ENCODE measurements at places on chromosomes 12 and 14. TPM values are rescaled to one million over a fixed set of nuclear protein-coding genes. Genes with fewer than 3 reads are reported as not detected.

GRCh38 chr14:99644035-99644587, 818 bp upstream of the HHIPL1 start:
- H3K4me1 ChIP-seq, result no peaks in the 10 kb centered on the region
- H3K4me3 ChIP-seq, result no peak overlapping the region
- H3K36me3 ChIP-seq, result no peaks in the 10 kb centered on the region
- no peak for DNase-seq
- H3K27me3 ChIP-seq, result peaks cover 25% of the 10 kb centered on the region

DNA sequence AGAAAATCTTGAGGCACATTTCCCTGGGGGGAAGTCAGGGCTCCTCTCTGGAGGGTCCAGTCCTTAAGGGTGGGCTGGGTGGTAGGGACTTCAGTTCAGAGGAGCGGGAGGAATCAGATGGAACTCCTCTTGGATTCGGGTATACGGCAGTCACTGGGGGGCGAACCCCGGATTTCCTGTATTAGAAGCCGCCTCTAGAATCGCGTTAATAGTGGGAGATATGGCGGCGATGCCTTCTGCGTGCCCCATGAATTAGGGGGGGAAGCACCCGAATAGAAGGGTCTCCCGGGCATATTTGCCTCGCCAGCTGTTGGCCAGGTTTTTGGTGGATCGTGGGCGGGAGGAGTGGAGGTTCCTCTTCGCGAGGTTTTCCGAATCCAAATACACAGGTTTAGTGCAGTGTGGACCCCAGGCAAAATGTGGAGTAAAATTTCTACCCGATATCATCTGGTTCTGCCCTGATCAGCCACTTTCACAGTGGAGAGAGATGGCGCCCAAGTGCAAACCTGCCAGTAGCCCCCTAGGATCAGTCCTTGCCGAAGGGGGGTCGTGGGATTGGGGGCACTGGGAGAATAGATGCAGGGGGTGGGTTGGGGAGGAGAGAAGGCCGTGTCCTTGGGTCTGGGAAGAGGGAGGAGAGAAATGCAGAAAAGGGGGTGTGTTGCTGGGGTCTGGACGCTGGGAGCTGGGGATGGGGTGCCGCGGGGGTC, 628 bp downstream of the MEG3 start:
- H3K27me3 ChIP-seq, result peaks cover 40% of the 10 kb centered on the region
- H3K4me1 ChIP-seq, result peaks cover 2% of the 10 kb centered on the region
- H3K4me3 ChIP-seq, result no peak overlapping the region

Gene GYS2
- total RNA-seq, result not detected

- no peak overlapping the region for H3K4me3 ChIP-seq
- no peak for DNase-seq
- no peaks in the 10 kb centered on the region for H3K36me3 ChIP-seq
- H3K4me1 ChIP-seq, result no peaks in the 10 kb centered on the region
These were observed 374.7 kb downstream of the DIO2 start for GRCh38 chr14:79836577-79836976.

DNA sequence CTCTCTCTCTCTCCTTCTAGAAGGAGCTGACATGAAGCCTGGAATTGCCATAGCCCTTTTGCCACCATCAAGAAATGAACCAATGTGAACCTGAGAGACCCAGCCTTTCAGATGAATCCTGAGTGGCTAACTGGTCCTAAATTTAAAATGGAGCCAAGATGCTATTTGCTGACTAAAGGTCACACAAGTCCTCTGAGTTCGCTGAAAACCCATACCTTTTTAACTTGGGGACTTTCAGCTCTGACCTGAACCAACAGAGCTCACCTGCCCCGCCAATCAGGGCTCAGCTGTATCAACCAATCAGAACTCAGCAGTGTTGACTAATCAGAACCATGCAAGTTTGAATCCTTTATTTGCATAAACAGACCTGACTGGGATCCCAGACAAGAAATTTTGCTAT, 70.3 kb upstream of the MDM1 start:
- no peak overlapping the region for H3K4me3 ChIP-seq
- peaks cover 17% of the 10 kb centered on the region for H3K4me1 ChIP-seq
- peaks cover 1% of the 10 kb centered on the region for H3K36me3 ChIP-seq
- no peak overlapping the region for H3K27ac ChIP-seq
- DNase-seq, result no peak

- H3K27ac ChIP-seq, result no peak overlapping the region
- DNase-seq, result no peak
- H3K4me3 ChIP-seq, result no peak overlapping the region
- no peaks in the 10 kb centered on the region for H3K4me1 ChIP-seq
- H3K27me3 ChIP-seq, result no peaks in the 10 kb centered on the region
These were observed 136.8 kb downstream of the ANKS1B start for GRCh38 chr12:99847936-99848335.

DNA sequence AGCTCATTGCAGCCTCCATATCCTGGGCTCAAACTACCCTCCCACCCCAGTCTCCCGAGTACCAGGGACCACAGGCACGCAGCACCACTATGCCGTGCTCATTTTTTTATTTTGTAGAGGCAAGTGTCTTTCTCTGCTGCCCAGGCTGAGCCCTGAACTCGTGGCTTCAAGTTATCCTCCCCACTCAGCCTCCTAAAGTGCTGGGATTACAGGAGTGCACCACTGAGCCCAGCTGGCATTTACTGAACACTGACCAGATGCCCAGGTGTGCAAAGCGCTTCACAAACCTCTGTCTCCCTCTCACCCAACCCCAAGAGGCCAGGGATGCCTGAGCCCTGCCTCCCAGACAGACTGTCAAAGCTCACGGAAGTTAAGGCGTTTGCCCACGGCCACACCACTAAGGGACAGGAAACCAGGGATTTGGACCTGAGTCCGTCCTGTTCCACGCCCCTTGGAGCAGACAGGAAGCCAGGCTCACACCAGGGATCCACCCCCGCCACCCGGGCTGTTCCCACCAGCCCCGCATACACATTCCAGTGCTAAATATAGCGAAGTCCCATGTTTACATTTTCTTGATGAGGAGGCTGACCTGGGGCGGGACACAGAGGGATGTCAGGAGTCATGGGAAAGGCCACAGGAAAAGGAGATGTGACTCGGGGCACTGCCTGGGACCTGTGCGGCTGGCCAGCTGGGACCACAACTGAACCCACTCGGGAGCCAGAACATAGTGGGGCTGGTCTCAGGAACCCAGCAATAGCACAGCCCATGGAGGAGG, 51.2 kb downstream of the TESC start:
- H3K4me1 ChIP-seq, result no peaks in the 10 kb centered on the region
- no peaks in the 10 kb centered on the region for H3K27me3 ChIP-seq
- no peak overlapping the region for H3K27ac ChIP-seq
- no peaks in the 10 kb centered on the region for H3K36me3 ChIP-seq
- no peak overlapping the region for H3K4me3 ChIP-seq

DNA sequence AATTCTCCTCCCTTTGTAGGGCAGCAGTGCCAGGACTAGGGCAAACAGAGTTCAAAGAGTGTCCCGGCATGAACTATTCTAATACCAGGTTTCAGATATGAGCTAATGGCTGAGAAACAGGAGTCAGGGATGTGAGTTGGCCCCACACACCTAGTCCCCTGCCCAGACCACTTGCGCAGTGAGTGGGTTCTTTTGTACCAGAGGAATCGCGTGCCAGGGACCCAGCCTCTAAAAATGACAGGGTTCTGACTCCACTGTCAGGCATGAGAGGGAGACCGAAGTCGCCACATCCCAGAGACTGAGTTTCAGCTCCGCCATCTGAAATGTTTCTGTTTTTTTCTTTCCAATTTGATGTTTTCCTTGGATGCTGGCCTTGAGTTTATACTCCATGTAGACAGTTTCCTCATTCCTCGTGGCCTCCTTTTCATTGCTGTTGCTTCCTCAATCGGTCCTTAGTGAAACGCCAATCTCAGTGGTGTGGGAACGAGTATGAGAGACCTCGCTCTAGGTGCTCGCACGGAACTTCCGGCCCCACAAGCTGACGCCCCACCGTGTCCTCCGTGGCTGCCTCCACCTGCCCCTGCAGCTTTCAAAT, 31.5 kb downstream of the FBXL14 start:
- H3K36me3 ChIP-seq, result no peaks in the 10 kb centered on the region
- H3K27me3 ChIP-seq, result peaks cover 10% of the 10 kb centered on the region
- H3K4me3 ChIP-seq, result no peak overlapping the region
- H3K4me1 ChIP-seq, result no peaks in the 10 kb centered on the region

DNA sequence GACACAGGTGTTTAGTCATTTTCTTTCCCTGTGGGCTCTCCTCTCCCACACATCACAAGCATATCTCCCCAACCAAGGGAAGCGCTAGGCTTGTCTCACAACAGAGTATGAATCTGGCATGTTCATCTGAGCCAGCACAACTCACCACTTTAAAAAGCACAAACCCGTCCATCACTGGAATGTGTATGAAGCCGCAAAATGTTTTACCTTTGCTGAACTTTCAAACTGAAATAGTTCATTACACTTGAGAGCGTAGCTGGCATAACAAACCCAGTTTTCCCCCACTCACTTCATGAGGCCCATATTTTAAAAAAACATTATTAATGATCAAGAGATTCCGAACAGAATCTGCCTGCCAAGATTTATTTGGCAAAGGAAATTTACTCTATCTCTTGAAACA, 15.8 kb downstream of the NID2 start:
- no peak overlapping the region for H3K27ac ChIP-seq
- DNase-seq, result no peak
- H3K27me3 ChIP-seq, result peaks cover 13% of the 10 kb centered on the region
- no peak overlapping the region for H3K4me3 ChIP-seq
- no peaks in the 10 kb centered on the region for H3K4me1 ChIP-seq

- DNase-seq, result no peak
- H3K27ac ChIP-seq, result no peak overlapping the region
- H3K4me1 ChIP-seq, result peaks cover 13% of the 10 kb centered on the region
These were observed 17.9 kb downstream of the SPRING1 start for GRCh38 chr12:116719731-116720528.

Gene C12orf56
- total RNA-seq, result not detected

Gene PTPN6
- 354 TPM for total RNA-seq

- peak overlapping the region; percentile 76 for H3K27ac ChIP-seq
- no peaks in the 10 kb centered on the region for H3K27me3 ChIP-seq
- no peak overlapping the region for H3K4me3 ChIP-seq
These were observed 82.7 kb downstream of the PPP2R5C start for GRCh38 chr14:101844219-101844618.
